T follicular helper cell (primary cell): ENCODE measurements at places on chromosomes 11 and 22.

DNA sequence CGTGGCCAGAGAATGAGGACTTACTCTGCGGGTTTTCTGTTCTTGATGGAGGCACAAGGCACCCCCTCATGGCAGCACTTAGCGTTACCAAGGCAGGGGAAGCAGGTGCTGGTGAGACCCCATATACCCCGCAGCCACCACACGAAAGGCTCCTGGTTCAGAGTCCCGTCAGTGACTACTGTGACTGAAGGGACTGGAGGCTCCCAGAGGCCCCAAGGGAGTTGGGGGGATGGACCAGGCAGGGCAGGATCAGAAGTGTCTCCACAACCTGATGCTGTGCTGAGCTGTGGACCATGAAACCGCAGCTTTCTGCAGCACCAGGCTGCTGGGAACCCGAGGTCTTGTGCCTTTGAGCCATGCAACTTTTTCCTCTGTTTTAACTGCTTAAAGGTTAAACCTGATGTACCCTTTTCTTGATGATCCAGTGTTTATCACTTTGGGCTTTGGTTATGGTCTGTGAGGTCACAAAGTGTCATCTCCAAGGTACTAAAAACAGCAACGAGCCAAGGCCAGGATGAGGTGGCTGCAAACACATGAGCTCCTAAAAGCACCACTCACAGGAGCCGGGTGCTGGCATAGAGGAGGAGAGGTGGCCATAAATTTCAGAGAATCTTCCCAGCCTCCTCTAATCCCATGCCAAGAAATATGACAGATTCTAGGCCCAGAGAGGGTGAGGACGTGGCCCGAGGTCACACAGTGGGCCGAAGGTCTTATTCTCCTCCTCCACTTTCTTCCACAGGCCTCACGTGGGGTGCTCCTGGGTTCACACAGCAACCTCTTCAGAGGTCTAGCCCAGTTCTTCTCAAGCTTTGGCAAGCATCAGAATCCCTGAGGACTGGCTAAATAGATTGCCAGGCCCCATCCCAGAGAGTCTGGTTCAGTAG is 4.2 kb upstream of the LRRC32 start:
- DNase-seq, result no peak

DNA sequence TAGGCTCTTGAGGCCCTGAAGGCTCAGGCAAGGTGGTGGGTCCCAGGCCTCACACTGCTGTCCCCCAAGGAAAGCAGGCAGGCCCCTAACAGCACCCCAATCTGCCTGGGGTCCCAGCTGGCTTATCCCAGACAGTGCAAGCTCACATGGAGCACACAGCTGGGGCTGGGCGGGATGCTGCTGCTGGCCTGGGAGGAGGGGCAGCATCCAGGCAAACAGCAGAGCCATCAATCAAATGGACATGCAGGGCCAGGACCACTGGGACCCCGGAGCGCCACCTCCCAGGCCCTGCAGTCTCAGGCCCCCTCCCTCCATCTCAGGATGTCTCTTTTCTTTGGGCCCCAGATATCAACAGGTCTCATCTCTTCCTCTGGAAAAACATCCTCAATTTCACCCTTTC is 140.3 kb downstream of the BRD1 start:
- DNase-seq, result no peak

DNA sequence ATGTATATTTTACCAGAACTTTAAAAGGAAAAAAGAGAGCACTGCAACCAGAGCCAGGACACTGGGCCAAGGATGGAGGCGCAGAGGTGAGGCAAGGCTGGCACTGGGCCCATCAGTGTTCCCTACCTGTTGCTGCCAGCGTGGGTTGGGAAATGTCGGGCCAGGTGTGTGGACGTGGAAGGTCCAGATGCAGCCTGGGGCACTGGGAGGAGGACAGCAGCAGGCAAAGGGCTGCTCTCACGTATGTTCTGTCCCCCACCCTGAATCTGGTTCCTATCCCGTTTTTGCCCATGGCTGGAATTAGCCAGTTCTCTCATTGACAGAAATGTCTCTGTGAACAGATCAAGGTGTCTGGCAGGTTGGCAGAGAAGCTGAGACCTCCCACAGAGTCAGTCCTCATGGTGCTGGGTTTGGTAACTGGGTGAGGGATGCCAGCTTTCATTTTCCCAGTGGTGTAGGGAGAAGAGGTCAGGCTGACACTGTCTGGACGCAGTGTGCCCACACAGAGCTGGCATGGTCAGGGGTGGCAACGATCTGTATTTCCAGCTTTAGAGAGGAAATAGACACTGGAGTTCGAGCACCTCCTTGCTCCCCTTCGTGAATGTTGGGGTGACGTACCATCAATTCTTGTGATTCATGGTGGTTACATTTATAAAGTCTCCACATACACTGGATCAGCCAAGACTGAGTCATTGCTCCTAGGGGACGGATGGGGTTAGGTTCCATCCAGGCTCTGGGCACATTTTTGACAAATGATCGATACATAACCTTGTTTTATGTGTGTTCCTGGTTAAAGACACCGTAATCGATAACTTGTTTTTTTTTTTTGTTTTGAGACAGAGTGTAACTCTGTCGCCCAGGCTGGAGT is 4.3 kb upstream of the PNPLA3 start:
- no peak for DNase-seq

DNA sequence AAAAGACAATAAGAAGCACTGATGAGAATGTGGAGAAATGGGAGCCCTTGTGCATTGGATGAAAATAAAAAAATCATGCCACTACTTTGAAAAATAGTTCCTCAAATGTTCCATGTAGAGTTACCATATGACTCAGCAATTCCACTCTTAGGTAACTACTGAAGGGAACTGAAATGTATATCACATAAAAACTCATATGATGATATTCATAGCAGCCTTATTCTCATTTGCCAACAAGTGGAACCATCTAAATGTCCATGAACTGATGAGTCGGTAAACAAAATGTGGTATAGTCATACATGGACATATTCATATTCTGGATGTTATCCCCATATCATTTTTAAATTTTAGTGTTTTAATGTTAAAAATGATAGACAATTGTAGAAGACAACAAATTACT is 3.5 kb downstream of the KRTAP5-9 start:
- DNase-seq, result no peak

GRCh38 chr11:18457450-18457849 is 1.8 kb downstream of the LDHAL6A start:
- no peak for DNase-seq

GRCh38 chr11:117185736-117186430 is 7.3 kb downstream of the SIDT2 start:
- no peak for DNase-seq

- DNase-seq, result no peak
Observed at GRCh38 chr22:45009606-45010531, at the start of gene PHF21B. Gene PHF21B (minus strand): TSS chr22:45010005. CDS start chr22:45009549, 456 bp downstream.

GRCh38 chr11:76935042-76935441 is 74.3 kb downstream of the ACER3 start:
- no peak for DNase-seq

- DNase-seq, result no peak
Observed at GRCh38 chr11:76669901-76670484, 554 bp downstream of the LRRC32 start.

DNA sequence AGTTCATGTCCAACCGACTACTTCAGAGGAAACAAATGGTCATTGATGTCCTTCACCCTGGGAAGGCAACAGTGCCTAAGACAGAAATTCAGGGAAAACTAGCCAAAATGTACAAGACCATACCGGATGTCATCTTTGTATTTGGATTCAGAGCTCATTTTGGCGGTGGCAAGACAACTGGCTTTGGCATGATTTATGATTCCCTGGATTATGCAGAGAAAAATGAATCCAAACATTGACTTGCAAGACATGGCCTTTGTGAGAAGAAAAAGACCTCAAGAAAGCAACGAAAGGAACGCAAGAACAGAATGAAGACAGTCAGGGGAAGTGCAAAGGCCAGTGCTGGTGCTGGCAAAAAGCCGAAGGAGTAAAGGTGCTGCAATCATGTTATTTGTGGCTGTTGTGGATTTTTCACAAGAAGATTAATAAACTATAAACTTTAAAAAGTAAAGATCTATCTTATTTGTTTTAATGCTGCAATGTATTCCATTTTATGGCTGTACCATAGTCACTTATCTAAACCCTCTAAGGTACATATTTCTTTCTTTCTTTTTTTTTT is 20.1 kb upstream of the HIPK3 start:
- DNase-seq, result no peak

- no peak for DNase-seq
Observed at GRCh38 chr11:128214263-128214662, 373.1 kb downstream of the ETS1 start.
